ENCODE measurements at places on chromosomes 16 and 17. TPM values are rescaled to one million over a fixed set of nuclear protein-coding genes. Genes with fewer than 3 reads are reported as not detected.

KRT39 gene
- 4.7 TPM for polyA plus RNA-seq

CHP2 gene
- polyA plus RNA-seq, result 0.25 TPM

MED1 gene
- 30.1 TPM for polyA plus RNA-seq

DHRS7C gene
- 90.1 TPM for polyA plus RNA-seq

PERCC1 gene
- not detected for polyA plus RNA-seq

TBC1D3G gene
- polyA plus RNA-seq, result not detected

FNDC8 gene
- polyA plus RNA-seq, result 0.16 TPM

SOST gene
- polyA plus RNA-seq, result not detected

GJC1 gene
- polyA plus RNA-seq, result 24.7 TPM

CACNA1H gene
- 47.8 TPM for polyA plus RNA-seq

BRIP1 gene
- 4.4 TPM for polyA plus RNA-seq

CCDC200 gene
- 5.3 TPM for polyA plus RNA-seq

CDRT15L2 gene
- polyA plus RNA-seq, result not detected

TIMP2 gene
- polyA plus RNA-seq, result 264 TPM

OR3A3 gene
- polyA plus RNA-seq, result 0.17 TPM

C17orf113 gene
- 1.2 TPM for polyA plus RNA-seq

RNF222 gene
- polyA plus RNA-seq, result 0.07 TPM

CUEDC1 gene
- 49.2 TPM for polyA plus RNA-seq

USP32 gene
- 24.5 TPM for polyA plus RNA-seq

SCN4A gene
- polyA plus RNA-seq, result 40.7 TPM

ATP2A1 gene
- 770 TPM for polyA plus RNA-seq

TBX2 gene
- 5.4 TPM for polyA plus RNA-seq

SLC38A8 gene
- polyA plus RNA-seq, result not detected

KRT17 gene
- 2.2 TPM for polyA plus RNA-seq

DPEP3 gene
- polyA plus RNA-seq, result not detected

CRYM gene
- not detected for polyA plus RNA-seq

PABPN1L gene
- not detected for polyA plus RNA-seq

WNK4 gene
- polyA plus RNA-seq, result 0.75 TPM

TPSG1 gene
- 1.5 TPM for polyA plus RNA-seq

ABAT gene
- 19.1 TPM for polyA plus RNA-seq

NAGLU gene
- polyA plus RNA-seq, result 15.4 TPM
